Cerebellar nuclear complex (tissue), 1 donor: ENCODE measurements at places on chromosomes 2 and 18.

- no peak for DNase-seq
These were observed 98.7 kb downstream of the PLEKHA3 start for GRCh38 chr2:178579006-178579405.

GRCh38 chr2:127155028-127155581 lies 48.2 kb upstream of the BIN1 start:
- DNase-seq: no peak

DNA sequence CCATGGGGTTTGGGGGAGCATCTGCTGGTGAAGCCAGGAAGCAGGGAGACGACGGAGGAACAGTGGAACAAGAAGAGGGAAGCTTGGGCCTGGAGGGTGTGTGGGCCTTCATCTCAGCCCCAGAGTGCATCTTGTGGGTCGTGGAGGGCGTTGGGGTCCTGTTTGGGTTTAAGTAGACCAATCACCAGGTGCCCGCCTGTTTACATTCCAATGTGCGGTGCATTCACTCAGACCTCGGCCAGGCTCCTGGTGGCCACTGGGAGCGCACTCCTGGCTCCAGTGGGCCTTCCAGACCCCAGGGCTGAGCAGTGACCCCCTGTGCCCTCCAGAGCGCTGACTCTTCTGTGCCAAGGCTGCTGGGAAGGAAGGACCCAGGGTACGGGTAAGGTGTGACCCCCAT lies 293.7 kb downstream of the NDUFA10 start:
- no peak for DNase-seq

DNA sequence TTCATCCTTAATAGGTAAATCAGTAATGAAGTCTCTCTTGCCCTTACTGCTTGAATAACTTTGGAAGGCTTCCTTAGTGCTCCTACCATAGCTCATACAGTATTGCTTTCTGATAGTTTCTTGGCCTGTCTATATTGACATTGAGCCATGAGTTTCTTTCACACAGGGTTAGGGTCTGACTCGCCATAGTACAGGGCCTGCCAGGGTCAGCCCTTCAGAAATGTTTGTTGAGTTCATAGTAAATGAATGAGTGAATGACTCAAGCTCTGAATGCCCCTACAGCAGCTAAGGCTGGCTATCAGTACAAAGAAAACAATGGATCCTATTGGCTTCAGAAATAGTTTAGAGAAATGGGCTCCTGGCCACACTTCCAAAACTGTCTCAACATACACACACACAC lies 65.0 kb upstream of the LRATD1 start:
- no peak for DNase-seq

DNA sequence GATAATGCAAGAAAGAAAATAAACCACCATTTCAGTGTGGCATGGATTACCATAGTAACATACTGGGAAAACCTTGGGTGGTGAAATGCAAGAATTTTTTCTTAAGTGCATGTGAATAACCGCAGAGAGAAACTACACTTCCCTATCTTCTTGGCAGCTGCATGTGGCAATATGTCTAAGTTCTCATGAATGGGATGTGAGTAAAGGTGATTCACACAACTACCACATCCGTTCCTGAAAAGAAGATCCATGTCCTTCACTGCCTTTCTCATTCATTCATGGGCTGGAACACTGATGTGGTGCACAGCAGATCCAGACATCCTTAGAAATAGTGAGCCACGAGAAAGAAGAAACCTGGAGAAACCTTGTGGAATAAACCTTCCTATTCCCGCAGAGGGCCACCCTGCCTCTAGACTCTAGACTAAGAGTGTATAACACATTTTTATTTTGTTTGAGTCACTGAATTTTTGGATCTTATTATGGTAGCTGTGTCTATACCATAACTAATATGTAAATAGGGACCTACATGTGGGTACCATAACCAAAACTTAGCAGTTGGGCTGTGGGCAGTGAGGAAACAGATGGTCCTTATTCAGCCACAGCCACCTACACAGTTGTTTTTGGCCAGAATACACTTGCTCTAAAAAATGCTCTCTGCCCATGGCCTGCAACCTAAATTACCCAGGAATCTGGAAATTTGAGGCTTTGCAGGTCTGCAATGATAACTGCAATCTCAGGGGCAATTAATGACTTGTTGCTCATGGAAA lies 573.3 kb downstream of the LRP1B start:
- no peak for DNase-seq

- no peak for DNase-seq
These were observed 22.4 kb upstream of the MGAT5 start for GRCh38 chr2:134231301-134231964.
